Activated CD4-positive, alpha-beta T cell treated with anti-CD3 and anti-CD28 coated beads, Interleukin-2, amount 10 ng/mL, durations not matched to agents 7 days and 5 days (primary cell): ENCODE measurements at places on chromosomes 11 and 22. TPM values are rescaled to one million over a fixed set of nuclear protein-coding genes. Genes with fewer than 3 reads are reported as not detected.
A peak's percentile ranks its signal among the peaks of the same experiment; 100 is the strongest.

DNA sequence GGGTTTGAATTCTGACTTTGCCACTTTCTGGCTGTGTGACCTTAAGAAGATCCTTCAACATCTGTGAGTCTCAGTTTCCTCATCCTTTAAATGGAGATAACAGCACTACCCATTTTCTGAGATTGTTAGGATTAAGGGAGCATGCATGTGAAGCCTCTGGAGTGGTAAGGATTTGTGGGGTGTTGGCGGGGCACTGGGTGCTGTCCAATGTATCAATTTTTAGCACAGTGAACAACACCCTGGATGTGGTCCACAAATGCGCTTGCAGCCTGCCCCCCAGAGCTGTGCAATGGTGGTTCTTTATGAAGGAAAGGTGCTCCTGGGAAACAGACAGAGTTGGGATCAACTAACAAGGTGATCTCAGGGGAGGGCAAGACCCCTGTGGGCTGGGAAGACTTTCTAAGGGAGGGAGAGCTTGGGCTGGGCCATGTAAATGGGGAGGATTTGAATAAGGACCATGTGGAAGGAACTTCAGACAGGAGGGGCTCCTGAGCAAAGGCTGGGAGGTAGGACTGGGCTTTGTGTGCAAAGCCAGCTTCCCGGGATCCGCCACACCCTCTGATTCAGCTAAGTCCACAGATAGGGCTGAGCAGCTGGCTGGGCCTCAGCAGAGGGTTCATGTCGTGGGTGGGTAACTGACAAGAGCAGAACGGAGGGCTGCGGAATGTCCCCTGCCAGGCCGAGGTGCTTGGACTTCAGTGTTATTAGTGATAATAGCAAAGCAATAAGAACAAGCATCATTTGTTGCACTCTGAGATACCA is 22.7 kb upstream of the RASD2 start:
- no peak for DNase-seq

- no peak for DNase-seq
These were observed 8.7 kb upstream of the GDPD5 start for GRCh38 chr11:75534259-75535069.

MS4A12 gene
- not detected for total RNA-seq

GRCh38 chr11:67345920-67346819 is 7.2 kb downstream of the POLD4 start:
- peak; percentile 36 for DNase-seq

DNA sequence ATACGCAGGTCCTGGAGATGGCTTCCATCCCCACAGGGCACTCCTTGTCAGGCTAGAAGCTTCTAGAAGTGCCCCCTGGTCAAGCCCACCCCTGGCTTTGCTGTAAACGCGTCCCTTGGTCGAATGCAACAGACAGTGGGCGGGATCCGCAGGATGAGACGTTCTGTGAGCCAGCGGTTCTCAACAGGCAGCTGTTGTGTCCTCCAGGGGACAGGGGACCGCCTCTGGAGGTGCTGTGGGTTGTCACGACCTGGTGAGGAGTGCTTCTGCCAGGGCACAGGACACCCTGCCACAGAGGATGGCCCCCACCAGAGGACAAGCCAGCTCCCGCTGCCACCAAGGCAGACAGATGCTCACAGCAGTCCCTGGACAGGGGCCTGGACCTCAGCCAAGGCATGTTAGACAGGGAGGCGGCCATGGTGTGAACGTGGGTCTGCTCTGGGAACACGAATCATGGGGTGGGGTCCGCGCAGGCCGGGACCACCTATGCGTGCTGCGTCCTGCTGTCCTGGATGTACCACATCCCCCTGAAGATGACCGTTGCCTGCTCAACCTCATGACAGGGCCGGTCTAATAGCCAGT is 11.7 kb downstream of the CRELD2 start:
- no peak for DNase-seq

C11orf42 gene
- total RNA-seq = not detected

DNA sequence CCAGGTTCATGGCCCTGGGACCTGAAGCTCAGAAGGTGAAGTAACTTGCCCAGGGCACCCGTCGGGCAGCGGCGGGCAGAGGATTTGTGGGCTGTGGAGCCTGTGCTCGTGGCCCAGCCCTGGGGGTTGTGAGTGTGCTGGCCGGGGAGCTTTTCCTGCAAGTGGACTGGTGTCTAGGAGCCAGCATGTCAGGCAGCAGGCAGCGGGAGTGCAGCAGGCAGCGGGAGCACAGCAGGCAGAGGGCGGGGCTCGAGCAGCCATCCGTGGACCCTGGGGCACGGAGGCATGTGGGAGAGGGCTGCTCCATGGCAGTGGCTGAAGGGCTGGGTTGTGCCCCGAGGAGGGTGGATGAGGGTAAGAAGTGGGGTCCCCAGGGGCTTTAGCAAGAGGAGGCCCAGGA is 72.7 kb upstream of the PPP6R3 start:
- DNase-seq = no peak

GRCh38 chr22:18979957-18980356 is 43.9 kb upstream of the PRODH start:
- DNase-seq = no peak

DNA sequence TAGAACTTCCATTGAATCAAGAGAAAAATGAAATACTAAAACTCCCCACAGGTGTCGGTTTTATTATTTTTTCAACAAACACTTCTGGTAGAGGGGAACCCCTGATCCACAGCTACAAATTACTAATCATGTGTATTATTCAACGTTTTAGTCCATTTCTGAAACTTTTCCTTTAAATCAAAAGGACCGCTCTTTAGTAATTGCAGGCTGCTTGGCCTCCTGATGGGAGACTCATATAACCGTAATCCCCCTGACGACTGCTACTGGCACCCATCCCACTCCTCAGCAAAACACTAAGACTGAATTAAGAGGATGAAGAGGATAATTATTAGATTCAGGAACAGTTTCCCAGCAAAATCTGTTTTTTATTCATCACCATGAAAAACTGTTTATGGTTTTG is 46.4 kb downstream of the PAX6 start:
- DNase-seq = no peak

EHF gene
- not detected for total RNA-seq

DNA sequence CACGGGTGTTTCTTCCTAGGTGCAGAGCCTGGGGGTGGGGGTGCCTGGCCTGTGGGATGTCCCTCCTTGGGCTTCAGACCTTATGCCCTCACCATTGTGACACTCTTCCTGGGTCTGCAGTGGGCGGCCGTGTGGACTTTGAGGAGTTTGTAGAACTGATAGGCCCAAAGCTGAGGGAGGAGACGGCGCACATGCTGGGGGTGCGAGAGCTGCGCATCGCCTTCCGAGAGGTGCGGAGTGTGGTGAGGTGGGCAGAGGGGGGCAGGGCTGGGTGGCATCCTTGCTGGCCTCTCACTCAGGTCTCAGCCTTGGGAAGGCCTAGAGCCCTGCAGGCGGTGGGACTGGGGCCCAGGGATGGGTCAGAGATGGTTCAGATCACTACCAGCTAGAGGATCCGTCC is 2.3 kb downstream of the CABP4 start:
- no peak for DNase-seq

DNA sequence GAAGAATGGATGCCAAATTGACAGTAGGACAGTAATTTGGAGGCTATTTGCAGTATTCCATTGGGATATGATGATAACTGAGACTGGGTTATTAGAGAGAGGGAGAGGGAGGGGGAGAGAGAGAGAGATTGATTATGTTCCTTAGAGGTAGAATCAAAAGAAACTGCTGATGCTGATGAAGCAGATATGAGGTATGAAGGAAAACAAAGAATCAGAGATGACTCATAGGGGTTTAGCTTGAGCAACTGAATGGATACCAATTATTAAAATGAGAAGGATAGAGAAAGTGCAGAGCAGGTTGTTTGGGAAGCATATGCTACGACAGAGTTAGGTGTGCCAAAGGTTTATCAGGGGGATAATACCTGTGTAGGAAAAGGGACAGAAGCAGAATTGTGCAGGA is 12.8 kb upstream of the NUCB2 start:
- no peak for DNase-seq

B4GALNT4 gene
- 1.6 TPM for total RNA-seq

GRCh38 chr11:2666828-2667570 is 32.8 kb downstream of the KCNQ1OT1 start:
- no peak for DNase-seq

DNA sequence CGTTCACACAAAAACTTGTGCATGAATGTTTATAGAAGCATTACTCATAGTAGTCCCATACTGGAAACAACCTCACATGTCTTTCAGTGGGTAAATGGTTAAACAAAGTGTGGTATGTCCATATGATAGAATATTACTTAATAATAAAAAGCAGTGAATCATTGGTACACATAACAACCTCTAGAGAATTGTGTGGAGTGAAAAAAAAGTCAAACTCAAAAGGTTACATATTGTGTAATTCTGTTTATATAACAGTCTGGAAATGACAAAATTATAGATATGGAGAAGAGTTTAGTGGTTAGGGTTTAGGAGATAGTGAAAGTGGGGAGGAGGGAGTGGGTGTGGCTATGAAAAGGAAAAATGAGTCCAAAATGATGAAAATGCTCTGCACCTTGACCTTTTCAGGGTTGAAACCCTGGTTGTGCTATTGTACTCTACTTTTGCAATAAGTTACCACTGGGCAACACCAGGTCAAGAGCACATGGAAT is 243.4 kb upstream of the DDI1 start:
- no peak for DNase-seq

CSTF3 gene
- 29.2 TPM for total RNA-seq

- DNase-seq = no peak
These were observed 7.3 kb upstream of the FXYD2 start for GRCh38 chr11:117831661-117832415.

DNA sequence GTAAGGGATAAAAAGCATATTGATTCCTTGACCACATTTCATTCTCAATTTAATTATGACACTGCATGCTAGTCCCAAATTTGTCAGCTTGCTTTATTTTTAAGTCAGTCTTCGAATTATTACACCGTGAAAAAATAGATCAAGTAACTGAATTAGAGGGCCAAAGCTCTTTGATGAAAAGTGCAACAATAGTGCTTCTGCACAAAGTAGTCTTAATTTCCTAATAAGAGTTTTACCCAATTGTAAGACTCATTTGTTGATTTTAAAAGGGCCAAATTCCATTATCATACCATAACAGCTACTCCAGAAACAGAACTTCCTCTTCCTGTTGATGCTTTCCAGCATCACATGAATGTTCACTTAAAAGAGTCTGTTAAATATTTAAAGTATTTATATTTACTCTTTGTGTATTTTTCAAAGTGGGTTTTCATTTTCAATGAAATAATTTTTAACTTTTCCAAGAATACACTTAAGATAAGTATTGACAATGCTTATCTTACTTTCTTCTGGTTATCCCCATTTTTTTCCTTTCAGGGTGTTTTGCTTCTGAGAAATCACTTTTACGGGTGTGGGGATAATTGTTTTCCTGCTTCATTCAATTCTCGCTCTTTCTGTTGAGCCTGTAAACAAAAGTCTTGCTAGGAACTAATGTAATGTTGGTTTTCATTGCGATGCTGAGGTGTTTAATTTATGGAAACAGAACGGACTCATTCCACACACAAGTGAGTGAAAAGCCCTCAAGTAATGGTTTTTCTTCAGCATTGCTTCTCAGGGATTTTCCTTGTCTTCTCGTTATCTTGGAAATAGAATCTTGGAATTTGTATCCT is 2.1 kb downstream of the ARHGEF12 start:
- no peak for DNase-seq

- peak; percentile 23 for DNase-seq
These were observed 22.0 kb downstream of the TBRG1 start for GRCh38 chr11:124644426-124645280.

- DNase-seq = no peak
These were observed 104.1 kb downstream of the ATXN10 start for GRCh38 chr22:45775569-45776312.

- DNase-seq = no peak
These were observed 19.6 kb downstream of the RRAS2 start for GRCh38 chr11:14339356-14339755.

MS4A2 gene
- not detected for total RNA-seq

DNA sequence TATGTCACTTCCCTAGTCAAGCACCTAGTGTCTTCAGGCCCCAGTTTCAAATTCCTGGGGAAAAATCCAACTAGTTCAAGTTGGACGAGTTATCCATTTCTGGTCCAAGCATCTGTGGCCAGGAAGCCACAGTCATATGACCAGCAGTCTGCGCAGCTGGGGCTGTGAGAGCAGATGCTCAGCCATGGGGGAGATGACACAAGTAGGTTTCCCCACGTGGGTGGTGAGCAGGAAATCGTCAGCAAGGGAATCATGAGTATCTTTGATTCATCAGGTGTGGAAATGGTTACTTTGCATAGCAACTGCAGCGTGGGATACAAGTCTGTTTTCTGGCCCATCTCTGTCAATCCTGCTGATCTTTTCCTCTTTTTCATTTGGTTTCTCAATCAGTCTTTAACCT is 185.3 kb downstream of the C11orf91 start:
- no peak for DNase-seq

SPI1 gene
- not detected for total RNA-seq

DNA sequence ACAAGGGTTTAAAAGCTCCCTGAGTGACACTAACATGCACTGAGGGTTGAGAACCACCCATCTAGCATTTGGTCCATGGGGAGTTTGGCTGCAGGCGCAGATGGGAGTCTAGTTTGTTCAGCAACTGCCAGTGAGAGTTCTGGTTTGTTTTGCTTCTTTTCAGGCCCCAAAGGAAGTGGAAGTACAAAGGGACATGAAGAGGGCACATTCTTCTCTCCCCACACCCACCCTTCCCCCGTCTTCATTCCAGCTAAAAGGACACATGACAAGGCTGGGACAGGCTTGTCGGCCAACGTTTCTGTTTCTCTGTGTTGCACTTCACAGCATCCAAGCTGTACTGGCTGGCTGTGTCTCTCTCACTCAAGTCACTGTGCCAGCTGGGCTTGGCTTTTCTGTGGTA is 8.2 kb upstream of the ENDOD1 start:
- DNase-seq = no peak

- DNase-seq = no peak
These were observed 211.7 kb downstream of the FAT3 start for GRCh38 chr11:92436034-92436920.

- no peak for DNase-seq
These were observed 15.6 kb upstream of the CRYBB3 start for GRCh38 chr22:25183949-25184619.

- no peak for DNase-seq
These were observed 124.3 kb upstream of the ASPHD2 start for GRCh38 chr22:26304730-26305129.

DNA sequence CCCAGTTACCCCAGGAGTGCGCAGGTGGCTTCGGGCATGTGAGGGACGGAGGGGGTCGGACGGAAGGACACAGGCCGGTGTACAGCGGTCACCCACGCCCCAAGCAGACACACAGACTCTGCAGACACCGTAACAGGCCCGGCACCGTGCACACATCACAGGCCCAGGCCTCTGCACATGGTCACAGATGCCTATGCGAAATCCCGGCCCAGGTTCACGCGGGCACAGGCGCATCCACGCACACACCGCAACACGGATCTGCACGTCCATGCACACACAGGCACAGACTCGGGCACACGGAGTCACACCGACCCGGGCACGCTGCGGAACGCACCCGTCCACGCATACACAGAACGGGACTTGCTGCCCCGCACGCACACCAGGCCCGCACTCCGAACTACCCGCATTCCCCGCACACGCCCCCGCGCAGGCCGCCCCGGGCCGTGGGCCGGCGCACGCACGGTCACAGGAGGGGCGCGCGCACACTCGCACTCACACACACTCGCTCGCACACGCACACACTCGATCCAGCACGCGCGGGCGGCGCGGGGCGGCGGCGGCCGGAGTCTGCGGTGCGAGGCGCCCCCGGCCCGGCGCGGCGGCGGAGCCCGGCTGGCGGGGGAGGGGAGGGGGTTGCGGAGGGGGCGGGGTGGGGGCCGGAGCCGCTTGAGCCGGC is at the start of gene MGAT3:
MGAT3 (plus strand) TSS at position 491 of the 676 bp plus-strand sequence. CDS start 30,336 bp downstream, outside the sequence.
- DNase-seq = no peak

- no peak for DNase-seq
These were observed 51.8 kb downstream of the ARFGAP3 start for GRCh38 chr22:42805016-42805997.

- DNase-seq = no peak
These were observed 611.1 kb upstream of the LUZP2 start for GRCh38 chr11:23885801-23886200.
